ENCODE measurements at places on chromosomes 12 and 14.

DNA sequence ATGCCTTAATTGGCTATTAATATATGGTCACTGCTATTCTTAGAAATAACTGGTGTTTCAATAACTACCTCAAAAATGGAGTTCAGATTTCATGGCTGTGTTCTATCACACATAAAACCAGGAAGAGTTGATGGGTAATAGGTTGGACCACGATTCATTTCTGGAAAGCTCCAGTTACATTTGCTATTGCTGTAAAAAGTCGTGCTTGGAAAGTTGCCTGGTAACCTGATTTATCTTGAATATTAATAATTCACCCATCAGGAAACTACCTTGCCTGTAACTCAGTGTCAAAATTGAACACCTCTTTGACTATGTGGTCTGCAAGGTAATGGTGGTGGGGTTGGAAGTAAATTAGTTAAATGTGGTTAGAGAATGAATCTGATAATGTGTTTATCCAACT lies 104.7 kb upstream of the IFNG-AS1 start:
- no peak for DNase-seq

DNA sequence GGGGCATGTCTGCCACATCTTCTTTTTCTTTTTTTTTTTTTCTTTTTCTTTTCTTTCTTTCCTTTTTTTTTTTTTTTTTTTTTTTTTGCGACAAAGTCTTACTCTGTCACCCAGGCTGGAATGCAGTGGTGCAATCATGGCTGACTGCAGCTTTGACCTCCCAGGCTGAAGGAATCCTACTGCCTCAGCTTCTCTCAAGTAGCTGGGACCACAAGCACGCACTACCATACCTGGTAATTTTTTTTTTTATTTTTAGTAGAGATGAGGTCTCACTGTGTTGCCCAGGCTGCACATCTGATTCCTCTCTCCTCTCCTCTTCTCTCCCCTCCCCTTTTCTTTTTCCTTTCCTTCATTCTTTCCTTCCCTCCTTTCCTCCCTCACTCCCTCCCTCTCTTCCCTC lies 18.5 kb downstream of the SLC15A5 start:
- DNase-seq: no peak

- no peak for DNase-seq
Observed at GRCh38 chr14:51873221-51873893, 12.9 kb downstream of the GNG2 start.

DNA sequence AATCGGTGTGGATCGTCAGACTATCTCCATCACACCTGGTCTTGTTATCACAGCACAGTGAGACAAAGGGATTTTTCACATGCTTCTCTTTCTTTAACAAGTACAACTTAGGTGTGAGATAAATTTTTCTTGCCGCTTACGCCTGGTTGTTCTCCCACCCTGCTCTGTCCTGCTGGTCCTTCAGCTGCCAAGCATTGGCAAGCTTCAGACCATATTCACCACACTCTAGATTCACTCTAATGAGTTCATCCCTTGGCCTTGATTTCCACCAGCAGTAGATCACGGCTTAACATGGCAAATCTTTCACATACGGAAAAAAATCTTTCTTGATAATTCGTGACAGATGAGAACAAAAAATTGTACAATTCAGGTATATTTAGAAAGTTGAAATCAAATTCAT lies 33.5 kb downstream of the RHOJ start:
- no peak for DNase-seq

DNA sequence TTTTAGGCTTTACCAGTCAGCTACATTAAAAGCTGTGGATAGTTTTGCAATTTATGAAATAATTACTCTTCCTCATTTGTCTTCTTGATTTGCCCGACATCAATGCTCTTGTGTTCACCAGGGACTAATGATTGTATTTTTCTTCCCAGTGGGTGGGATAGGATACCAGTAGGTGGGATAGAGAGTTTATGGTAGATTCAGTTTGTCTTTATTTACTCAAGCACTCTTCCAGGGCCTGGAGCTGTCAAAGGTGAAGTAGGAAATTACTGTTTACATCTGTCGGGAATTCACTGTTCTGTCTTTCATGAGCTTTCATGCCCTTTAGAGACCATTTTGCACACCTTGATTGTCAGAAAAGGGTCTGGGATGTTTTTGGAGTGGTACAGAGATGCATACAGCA lies 36.6 kb downstream of the ETV6 start:
- no peak for DNase-seq

DNA sequence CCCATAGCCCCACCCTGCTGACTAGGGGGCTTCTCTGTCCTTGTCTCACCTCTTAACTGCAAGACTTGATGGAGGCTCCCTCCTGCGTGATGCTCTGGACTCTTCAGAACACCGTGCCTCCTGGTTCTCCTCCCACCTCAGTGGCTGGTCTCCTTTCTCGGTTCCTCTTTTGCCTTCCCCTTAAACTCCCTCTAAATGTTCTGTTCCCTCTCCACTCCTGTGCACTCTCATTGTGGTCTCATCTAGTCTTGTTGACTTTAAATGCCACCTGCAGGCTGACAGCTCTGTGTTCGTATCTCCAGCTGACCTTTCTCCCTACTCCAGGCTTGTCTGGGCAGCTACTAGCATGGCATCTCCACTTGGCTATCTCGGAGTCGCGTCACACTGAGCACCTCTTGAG lies 28.3 kb downstream of the DYNC1H1 start:
- no peak for DNase-seq

DNA sequence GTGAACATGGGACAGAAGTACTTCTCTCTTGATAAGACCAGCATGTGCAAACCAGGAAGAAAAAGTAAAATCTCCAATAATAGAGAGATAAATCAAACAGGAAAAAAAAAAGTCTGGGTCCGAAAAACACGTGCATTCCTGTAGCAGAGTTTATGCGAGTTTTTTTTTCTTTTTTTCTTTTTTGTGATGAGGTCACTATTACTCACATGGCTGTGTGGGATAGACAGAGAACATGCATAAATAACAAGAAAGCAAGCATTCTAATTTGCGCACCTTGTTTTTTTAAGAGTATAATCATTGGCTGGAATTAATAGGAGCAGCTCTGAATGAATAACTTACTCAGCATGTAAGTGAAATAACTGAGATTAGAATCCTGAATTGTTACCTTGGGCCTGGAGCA lies 91.9 kb upstream of the CPM start:
- no peak for DNase-seq

- DNase-seq: peak; percentile 38
Observed at GRCh38 chr12:132776816-132777568, 15.4 kb upstream of the ANKLE2 start.

GRCh38 chr14:102057480-102058114 lies 29.2 kb downstream of the HSP90AA1 start:
- DNase-seq: no peak

DNA sequence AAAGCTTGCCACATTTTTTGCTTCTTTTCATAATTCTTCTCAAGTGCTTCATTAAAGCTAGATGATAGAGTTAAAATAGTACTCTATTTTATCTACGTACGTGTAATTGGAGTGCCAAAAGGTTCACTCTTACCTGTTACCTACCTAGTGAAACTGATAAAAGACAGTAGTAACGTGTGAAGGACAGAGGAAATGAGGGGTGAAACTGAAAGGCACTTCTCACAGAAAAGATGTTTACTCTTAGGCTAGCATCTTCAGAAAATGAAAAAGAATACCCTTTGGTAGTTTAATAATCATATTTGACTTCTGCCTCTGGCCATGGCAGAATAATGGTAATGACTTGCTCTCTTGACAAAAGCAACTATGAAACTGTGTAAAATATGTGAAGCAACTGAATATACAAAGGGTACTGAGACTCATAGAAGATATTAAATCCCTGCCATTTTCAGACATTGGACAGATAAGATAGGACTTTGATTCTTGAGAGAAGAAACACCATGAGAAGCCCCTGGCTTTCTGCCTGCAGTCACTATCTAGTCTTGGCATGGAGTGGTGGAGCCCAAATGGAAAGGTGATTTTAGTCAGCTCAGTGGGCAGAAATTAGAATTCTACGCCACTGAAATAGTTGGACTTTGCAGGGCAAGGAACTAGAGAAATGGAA lies 6.3 kb upstream of the EVL start:
- DNase-seq: no peak

- DNase-seq: no peak
Observed at GRCh38 chr12:45208604-45209487, 7.0 kb upstream of the ANO6 start.

- DNase-seq: no peak
Observed at GRCh38 chr12:107415071-107415470, 270.5 kb upstream of the PWP1 start.

DNA sequence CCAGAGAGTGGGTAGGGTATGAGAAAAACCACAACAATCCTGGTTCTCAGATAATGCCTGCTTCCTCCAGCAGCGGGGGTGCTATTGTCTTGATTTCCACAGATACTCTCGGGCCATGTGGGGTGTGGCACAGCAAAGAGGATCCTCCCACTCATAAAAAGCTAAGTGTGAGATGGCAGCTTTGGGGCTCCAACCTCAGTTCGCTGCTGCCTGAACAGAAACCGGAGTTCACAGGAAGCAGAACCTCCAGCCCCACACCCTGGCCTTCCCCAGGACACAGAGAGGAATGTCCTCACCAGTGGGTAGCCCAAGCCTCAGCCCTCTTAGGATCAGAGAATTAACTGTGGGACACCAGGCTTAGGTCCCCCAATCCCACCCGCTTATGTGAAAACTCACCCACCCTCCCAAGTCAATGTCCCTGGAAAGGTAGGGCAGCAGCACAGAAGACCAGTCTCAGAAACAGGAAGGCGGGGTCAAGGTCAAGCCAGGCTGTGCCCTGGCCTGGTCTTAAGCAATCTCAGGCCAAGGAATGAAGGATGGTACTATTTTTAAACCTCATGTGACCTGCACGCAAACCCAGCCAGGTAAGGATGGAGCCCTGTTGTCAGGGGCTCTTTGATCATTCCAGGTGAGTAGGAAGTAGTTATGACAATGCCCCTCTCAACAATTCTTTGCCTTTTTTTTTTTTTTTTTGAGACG lies 9.0 kb downstream of the KCTD10 start:
- DNase-seq: no peak

DNA sequence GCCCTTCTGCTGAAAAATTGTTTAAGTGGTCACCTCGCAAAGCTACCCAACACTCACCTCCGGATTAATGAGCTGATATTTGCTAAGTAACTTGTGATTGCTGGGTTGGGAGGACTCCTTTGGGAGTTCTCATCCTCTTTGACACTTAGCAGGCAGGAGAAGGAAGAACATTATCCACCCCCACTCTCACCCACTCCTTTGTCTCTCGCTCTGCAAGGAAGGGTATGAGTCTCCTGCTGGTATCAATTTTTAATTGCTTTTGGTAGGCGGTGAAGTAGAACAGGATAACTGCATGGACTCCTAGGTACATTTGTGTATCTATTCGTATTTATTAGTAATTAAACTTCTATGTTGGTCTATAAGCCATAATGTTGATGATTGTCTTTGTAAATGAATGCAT lies 6.9 kb upstream of the ABHD12B start:
- DNase-seq: no peak

- DNase-seq: no peak
Observed at GRCh38 chr14:54768501-54769129, 134.0 kb downstream of the GCH1 start.

DNA sequence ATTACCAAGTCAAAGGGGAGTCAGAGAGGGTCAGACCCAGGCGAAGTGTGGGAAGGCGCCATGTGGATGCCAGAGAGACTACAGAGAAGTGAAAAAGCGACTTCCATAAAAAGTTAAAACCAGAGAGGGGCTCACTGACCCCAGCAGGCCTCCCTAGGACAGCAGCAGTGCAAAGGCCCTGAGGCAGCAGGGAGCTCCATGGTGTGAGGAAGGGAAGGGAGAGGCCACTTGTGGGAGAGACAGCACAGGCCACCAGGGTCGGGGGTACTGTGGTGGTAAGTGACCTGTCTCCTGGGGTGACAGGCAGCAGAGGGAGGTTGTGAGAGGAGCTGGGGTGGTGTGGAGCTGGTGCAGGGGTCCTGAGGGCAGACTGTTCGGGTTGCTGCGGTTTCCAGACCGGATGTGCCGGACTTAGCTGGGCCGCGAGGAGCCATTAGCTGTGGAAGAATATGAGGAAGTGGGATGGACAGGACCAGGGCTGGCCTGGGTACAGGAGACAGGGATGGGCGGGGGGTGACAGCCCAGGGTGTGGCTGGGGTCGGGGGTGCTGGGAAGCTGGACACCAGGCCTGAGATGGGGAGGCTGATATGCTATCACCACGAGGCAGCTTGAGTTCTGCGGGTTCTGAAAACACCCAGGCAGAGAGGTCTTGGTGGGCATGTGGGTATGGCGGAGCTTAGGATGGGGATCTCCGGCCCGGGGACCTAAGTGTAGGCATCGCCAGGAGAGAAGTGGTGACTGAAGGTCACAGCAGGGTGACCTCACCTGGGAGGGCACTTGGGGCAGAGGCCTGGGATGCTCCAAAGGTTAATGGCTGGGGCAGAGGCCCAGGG lies 22.7 kb downstream of the SETD1B start:
- DNase-seq: no peak

DNA sequence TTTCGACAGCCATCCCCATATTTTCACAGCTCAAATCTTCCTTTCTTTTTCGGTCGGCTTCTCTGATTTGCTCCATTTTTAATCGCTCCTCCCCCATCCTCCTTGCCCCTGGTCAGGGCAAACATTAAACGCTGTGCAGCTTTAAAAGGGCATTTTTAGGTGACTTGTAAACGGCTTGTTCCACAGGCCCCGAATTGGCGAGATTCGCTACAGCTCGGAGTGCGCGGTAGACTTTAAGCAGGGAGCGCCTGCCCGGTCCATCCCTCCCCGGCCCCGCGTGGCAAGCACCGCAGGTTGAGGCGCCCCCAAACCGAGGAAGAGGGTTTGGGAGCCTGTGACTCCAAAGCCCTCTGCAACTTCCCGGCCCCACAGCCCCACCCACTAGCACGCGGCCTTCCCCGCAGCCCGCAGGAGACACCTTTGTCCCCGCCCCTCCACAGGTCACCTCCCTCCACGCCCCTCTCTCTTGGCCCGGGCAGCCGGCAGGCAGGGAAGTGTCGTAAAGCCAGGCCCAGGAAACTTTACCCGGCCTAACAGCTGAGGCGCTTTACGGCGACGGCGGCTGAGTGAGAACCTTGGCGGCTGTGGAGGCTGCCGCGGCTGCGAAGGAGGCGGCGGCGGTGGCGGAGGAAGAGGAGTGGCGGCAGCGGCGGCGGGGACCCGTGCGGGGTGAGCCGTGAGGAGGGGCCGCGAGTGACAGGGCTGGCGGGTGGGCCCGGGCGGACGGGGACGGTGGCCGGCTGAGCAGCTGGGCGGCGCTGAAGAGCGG lies at the start of gene NAA30:
Gene NAA30, plus strand, starts transcription at position 550 of the 769 bp plus-strand sequence. CDS start 372 bp downstream, outside the sequence.
- peak; percentile 85 for DNase-seq

DNA sequence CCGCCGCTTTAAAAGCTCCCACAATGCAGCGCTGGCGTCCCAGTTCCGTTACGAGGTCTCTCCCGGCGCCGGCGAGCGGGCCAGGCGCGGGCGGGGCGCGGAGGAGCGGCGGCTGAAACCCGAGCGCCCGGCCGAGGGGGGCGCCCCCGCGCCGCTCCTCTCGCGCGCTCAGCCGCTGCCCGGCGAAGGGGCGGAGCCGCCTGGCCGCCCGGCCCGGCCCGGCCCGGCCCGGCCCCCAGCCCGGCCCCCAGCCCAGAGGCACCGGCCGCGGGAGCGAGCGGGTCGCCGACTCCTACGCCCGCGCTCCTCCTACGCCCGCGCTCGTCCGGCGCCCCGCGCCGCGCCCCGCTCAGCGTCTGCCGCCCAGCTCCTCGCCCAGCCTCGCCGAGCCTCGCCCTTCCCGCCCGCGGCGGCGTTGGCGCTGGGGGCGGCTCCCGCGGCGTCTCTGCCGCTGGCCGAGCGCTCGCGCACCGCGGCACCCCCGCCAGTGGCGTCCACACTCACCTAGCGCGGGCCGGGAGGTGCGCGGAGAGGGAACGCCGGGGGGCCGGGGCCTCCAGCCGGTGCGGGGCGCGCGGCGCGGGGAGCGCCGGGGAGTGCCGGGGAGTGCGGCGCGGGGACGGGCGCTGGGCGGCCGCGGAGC lies at the start of gene RASSF8:
Gene RASSF8, plus strand, starts transcription at position 255 of the 643 bp plus-strand sequence. CDS start 96,662 bp downstream, outside the sequence.
- DNase-seq: peak; percentile 37
